ENCODE measurements at places on chromosomes 6 and 20.

DNA sequence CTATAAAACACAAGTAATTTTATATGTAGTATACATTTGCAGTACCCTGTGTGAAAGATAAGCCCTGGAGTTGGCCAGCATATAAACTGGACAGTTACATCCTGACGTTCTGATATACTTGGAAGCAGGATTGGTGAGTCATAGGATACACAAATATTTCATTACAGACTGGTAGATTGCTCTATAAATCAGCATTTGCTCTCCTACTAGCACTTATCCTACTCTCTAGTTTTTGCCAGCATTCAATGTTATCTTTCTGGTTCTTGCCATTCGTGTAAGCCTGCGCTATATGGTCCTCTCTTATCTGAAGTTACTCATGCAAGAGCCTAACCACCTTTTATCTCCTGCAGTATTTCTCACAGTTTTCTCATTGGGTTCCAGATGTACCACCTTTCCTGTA, 680.2 kb upstream of the MMS22L start:
- no peak for DNase-seq
- H3K27ac ChIP-seq, result no peak overlapping the region
- no peaks in the 10 kb centered on the region for H3K27me3 ChIP-seq
- H3K4me3 ChIP-seq, result no peak overlapping the region
- no peaks in the 10 kb centered on the region for H3K4me1 ChIP-seq
- no peaks in the 10 kb centered on the region for H3K36me3 ChIP-seq

GRCh38 chr20:58416835-58417234, 27.8 kb downstream of the VAPB start:
- H3K4me3 ChIP-seq, result no peak overlapping the region
- peaks cover 15% of the 10 kb centered on the region for H3K36me3 ChIP-seq
- no peak for DNase-seq
- H3K27ac ChIP-seq, result no peak overlapping the region
- no peaks in the 10 kb centered on the region for H3K27me3 ChIP-seq
- H3K4me1 ChIP-seq, result peaks cover 12% of the 10 kb centered on the region

DNA sequence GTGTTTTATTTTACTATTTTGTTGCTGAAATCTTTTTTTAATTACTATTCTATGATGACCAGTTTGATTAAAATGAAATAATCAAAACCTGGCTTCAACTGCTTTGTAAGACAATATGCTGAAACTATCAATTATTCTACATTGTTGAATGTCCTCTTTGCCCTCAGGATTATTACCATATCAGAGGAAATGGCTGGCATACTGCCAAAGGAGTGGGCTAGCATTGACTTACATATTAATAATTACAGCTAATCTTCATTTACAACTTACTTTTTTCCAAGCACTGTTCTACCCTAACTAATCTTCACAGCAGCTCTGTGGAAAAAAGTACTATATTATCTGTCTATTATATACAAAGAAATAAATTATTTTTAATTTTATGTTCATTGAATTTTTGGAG, 560.5 kb downstream of the BCKDHB start:
- no peak overlapping the region for H3K4me3 ChIP-seq
- H3K4me1 ChIP-seq, result no peaks in the 10 kb centered on the region
- H3K36me3 ChIP-seq, result no peaks in the 10 kb centered on the region
- no peaks in the 10 kb centered on the region for H3K27me3 ChIP-seq
- no peak for DNase-seq

- H3K4me1 ChIP-seq, result no peaks in the 10 kb centered on the region
- H3K27ac ChIP-seq, result no peak overlapping the region
- DNase-seq, result no peak
- H3K27me3 ChIP-seq, result no peaks in the 10 kb centered on the region
Observed at GRCh38 chr20:11144114-11144950, 470.5 kb upstream of the JAG1 start.

Measured in CD8-positive, alpha-beta memory T cell (primary cell).